ENCODE measurements at places on chromosomes 7 and 10.

- DNase-seq: no peak
These were observed 109.4 kb downstream of the ABLIM1 start for GRCh38 chr10:114548662-114549061.

DNA sequence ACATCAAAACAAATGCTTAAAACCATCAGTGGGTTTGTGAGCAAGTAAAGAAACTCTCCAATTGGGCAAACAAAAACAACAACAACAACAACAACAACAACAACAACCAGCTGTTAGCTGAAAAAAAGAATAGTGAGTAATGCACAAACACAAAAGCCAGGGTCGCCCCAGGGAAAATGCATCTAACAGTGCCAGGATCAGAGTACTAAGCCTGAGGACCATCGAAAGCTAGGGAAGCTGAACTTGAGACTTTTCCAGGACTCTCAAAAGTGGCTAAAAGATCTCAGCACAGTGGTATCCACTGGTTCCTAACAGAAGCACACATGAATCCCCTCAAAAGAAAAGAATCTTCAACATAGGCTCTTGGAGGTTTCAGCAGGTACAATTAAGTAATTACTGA, 83.3 kb downstream of the CPXM2 start:
- no peak for DNase-seq

DNA sequence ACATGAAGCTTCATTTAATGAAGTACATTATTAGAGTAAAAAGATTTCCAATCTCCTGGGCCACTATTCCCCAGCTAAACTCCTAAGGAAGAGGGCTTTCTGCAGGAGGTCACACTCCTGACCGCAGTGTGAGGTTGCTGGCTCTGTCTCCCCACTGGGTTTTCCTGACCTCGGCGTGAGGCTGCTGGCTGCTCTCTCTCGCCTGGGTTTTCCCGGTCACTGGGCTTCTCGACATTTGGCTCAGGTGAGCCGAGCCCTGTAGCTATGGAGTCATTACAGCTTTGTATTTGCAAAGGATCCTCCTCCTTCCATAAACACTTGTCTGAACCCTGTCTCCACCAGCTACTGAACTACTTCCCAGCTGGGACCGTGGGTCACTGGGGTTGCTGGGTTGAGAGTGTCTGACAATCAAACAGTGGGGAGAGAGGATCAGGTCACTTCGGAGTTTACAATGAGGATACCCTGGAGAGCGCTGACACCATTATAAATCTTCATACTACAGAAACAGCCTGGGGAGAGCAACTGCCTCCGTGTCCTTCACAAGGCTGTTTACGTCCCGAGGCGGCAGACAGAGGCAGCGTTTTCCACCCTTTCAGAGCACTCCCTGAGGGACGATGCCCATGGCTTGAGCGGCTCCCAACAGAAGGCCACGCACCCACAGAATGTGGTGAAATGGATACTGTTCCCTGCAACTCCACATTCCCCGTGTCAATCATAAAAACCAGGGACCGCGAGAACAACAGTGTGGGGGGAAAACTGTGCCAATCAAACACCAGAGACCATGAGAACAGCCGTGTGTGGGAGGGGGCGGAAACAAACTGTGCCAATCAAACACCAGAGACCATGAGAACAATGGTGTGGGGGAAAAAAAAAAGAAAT, 226.2 kb downstream of the ZMYND11 start:
- DNase-seq: no peak

GRCh38 chr7:44541876-44542610, 913 bp upstream of the NPC1L1 start:
- DNase-seq: no peak

GRCh38 chr10:67017218-67017617, 91.4 kb downstream of the LRRTM3 start:
- no peak for DNase-seq

DNA sequence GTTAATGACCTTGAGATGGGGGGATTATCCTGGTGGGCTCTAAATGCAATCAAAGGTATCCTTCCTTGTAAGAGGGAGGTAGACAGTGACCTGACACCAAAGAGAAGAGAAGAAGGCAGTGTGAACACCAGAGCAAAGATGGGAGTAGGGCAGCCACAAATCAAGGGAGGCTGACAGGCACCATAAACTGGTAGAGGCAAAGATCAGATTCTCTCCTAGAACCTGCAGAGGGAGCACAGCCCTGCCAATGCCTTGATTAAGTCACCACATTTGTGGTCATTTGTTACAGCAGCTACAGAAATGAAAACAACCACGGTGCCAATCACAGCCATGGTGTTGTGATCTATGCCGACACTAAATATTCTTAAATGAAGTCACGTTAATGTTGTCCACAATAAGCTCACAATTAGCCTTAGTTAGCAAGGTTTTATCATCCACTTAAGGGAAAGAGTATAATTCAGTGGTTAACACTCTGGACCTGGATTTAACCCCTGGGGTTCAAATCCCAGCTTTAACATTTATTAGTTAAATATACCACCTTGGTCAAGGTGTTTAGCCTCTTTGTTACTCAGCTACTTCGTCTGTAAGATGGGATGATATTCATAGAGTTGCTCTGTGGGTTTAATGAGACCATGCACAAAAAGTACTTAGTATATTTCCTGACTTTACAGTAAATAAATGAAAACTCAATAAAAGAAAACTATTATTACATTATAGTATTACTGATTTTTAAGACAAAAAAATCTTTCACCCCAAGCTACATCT, 70.8 kb downstream of the SGMS1 start:
- no peak for DNase-seq

DNA sequence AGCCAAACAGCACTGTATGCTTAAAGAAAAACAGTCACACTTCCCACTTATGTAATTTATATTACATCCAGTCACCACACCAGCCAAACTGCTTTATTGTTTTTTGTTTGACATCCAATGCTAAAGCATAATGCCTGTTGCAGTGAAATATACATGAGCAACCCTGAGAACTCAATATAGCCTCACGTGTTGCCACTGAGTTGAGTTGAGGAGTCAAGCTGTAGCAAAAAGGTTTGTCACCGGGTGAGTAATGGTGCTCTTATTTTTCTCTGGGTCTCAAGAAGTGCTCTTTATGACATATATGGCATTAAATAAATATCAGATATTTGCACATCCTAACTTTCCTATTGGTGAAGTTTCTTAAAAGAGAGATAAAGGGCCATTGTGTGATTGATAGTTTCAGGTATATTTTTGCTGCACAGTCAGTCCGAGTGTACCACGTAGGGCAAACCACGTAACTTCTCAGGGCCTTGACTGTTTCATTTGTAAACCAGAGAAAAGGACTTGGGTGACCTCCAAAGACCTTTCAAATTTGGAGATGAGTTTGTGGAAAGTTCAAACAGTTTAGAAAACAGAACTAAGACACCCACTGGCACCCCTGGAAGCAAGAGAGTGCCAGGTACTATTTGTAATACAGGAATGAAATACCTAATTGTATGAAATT, 168.5 kb downstream of the CFTR start:
- no peak for DNase-seq

DNA sequence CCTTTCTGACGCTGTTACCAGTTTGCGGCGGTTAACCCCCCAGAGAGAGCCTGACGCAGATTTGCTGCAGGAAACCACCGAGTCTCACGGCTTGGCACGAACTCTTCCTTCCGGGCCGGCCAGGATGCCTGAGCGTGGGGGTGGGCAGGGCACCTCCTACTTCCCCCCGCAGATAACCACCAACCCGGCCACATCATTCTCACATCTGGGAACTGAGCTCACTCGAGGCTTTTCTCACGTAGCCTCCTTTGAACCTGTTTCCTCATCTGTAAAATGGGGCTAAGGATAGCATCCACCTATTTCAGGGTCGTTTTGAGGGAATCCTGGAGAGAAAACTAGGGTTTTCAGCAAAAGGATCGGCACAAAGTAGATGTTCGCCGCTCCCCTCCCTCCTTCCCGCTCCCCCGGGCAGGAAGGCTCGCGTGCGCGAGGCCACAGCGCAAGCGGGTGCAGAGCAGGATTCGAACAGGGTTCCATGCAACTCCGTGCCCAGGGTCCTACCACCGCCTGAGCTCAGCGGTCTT, 23.6 kb downstream of the DDIT4 start:
- peak; percentile 73 for DNase-seq

GRCh38 chr10:78919181-78919966, 149.4 kb upstream of the ZMIZ1 start:
- no peak for DNase-seq

DNA sequence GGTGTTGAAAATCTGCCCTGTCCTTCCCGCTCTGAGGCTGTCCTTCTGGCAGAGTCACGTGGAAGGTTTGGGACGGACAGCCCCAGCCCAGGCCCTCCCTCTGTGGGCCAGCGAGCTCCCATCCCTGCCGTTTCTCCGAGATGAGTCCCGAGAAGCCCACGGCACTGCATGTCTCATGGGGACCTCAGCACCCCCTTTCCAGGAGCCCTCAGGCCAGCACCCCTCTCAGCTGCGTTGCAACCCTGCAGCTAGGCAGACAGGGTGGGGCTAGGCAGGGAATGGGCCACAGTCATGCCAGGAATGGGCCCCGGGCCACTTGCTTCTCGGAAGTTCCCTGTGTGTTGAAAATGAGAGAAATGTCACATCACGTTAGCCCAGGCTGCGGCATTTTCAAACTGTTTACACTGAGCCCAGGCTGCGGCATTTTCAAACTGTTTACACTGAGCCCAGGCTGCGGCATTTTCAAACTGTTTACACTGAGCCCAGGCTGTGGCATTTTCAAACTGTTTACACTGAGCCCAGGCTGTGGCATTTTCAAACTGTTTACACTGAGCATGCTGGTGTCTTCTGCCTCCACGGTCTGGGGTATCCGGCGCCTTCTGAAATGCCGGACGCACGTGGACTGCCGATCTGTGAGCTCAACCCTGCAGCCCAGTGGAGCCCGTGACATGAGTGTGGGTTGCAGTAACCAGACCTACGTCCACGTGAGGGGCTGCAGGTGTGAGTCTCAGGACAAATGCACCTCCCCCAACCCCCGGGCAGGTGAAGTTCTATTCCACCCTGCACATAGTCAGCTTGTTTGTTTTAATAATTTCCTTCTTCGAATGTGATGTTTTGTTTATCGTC, 42.6 kb downstream of the FAM20C start:
- no peak for DNase-seq

- DNase-seq: no peak
These were observed 658.1 kb upstream of the MGMT start for GRCh38 chr10:128808921-128809440.

DNA sequence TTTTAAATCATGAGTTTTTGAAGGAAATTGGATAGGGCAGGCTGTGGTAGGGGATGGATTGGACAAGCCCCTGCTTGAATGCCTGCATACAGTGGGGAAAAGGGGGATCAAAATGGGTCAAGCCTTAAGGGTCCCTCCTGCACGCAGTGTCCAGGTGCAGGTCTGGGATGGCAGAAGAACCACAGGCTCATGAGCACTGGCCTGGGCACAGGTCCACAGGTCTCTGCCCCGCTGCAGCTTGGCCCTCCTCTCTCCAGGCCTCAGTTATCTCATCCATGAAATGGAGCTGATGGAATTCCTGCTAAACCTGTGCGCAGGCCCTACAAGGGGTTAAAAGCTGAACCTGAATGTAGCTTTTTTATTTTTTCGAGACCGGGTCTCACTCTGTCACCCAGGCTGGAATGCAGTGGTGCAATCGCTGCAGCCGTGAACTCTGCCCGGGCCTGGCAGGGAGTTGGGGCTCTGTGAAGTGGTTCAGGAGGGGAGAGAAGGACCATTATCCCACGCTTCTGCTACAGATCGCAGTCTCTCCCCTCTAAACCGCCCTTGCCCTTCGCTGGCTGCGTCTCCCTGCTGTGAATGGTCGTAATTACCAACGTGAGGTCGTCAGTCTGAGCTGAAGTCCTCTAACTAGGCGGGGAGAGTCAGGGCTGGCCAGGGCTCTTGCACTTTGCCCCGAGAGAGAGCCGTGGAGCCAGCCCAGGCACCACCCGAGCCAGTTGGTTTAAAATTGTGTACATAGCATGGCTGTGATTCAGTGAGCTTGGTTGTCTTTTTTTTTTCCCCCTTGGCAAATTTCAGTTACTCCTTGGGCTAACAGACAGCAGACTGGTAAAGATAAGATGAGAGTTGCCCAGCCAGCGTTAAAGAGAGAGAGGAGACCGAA, 77.5 kb upstream of the GTF2I start:
- DNase-seq: no peak

DNA sequence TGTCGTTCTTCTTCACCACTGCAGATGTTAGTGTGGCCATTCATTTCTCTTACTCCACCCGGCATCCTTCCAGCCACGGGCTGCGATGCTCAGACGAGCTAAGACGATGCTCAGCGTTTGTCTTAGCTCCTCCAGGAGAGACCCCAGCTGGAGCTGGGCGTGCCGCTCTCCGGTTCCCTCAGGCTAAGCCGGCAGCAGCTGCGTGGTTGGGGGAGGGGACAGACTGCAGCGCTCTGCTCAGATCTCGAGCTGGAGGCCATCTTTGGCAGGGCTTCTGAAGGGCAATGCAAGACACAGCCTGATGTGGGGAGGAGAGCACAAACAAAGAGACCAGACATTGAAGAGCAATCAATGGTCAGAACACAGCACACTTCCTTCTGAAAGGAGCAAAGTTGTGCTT, 4.8 kb downstream of the INA start:
- DNase-seq: no peak

GRCh38 chr7:106616708-106617051, 44.3 kb downstream of the CCDC71L start:
- DNase-seq: no peak

DNA sequence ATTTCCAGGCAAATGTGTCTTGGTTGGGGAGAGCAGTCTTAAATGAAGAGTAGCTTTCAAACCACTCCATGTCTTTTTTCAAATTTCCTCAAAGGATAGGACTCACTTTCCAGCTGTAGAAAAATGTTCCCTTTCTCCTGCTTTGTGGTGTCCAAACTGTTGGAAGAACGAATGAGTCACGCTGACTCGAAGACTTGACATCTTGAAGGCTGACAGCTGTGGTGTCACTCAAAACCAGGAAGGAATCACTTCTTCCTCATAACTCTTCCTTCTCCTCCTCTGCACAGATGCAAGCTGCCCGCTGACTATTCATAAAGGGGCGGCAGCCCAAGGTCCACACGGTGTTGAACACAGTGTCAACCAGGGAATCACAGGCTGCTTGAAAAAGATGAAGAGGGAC, 19.2 kb downstream of the PLA2G12B start:
- DNase-seq: no peak

GRCh38 chr7:158396301-158396905, 191.2 kb downstream of the PTPRN2 start:
- no peak for DNase-seq

DNA sequence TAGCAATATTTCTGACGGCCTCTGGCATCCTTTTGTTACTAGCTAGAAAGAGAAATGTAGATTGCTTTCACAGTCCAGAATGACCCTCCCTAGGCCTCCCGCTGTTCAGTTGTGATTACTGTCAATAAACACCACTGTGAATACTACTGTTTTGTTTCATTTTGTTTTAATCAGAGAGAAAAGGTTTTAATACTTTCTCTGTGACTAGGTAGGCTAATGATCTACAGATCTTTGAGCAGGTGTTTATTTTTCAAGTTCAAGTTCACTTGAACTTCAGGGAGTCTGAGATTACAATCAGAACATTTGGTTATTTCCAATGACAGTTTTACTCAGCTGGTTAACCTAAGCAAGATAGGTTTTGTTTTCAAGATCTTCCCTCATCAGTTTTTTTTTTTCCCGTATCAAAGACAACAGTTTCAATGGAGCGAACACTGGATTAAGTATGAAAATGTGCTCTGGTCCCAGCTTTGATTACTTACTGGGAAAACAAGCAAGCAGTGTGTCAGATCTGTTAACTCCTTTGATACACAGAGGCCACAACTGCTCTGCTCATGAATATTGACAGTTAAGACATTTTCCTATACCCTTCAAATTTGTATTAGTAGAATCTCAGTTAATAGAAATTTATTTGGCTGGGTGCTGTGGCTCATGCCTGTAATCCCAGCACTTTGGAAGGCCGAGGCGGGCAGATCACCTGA, 34.8 kb downstream of the VKORC1L1 start:
- no peak for DNase-seq

All from stimulated activated CD4-positive, alpha-beta T cell treated with anti-CD3 and anti-CD28 coated beads, Interleukin-1b, Interleukin-23, amount 100 ng/mL, for 24 hours (primary cell).